ENCODE measurements at places on chromosomes 13 and 19.

GRCh38 chr19:48926909-48927308, 6.6 kb upstream of the DHDH start:
- ATAC-seq = no peak

- ATAC-seq = no peak
Measured at GRCh38 chr19:35843676-35844481, 8.4 kb downstream of the NPHS1 start.

GRCh38 chr19:17365361-17365760, 11.8 kb downstream of the PLVAP start:
- ATAC-seq = no peak

DNA sequence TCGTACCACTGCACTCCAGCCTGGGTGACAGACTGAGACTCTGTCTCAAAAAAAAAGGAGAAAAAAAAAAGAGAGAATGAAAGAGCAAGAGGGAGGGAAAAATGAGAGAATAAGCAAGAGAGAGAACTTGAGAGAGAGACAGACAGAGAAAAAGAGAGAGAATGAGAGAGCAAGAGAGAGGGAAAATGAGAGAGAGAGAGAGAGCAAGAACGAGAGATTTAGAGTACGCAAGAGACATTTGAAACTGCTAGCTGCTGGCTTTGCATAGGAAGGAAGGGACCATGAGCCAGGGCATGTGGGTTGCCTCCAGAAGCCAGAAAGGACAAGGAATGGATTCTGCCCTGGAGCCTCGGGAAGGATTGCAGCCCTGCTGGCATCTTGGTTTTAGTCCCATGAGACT, 9.6 kb upstream of the ADGRE1 start:
- no peak for ATAC-seq

DNA sequence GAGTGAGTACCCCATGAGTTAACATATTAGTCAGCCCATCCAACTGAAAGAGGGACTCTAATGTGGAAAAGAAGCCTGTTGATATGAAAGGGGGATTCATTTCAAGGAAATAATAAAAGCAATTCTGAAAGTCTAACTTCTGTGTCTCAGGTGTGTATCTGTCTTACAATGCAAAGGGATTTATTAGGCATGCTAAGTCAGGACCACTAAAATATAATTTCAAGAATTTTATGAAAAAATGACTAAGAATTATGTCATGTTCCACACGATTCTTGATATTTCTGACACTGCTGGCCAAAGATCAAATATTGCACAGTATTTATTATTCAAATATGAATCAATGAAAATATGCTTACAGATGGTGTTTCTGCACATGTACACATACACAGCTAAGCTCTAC, 130.8 kb downstream of the KLF12 start:
- ATAC-seq = no peak
